ENCODE measurements at places on chromosomes 1 and 21.

GRCh38 chr1:50973875-50974617 lies 4.0 kb downstream of the CDKN2C start:
- no peak for DNase-seq

- DNase-seq = no peak
These were observed 1478.0 kb downstream of the NCAM2 start for GRCh38 chr21:22476214-22476613.

- no peak for DNase-seq
These were observed 31.8 kb downstream of the CLEC20A start for GRCh38 chr1:178465011-178465410.

- no peak for DNase-seq
These were observed 107.8 kb downstream of the DISC1 start for GRCh38 chr1:231734417-231734816.

DNA sequence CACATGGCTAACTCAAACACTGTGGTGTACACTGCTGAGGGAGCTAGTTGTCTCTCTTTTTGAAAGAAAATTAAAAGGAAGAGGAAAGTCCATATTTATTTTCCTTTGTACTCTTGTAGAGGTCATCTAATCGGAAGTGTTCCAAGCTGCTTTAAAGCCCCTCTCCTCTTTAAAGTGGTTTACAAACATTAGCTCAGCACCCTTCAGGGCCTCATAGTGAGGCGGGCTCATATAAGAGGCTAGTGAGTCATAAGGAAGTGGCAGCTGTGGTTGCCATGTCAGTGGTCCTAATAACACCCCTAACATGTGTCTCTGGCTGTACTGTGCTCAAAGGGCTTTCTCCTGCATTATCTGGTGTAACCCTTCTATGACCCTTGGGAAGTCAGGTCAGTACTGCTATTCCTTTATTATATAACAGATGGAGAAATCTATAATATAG lies 104.4 kb upstream of the SERBP1 start:
- no peak for DNase-seq

- no peak for DNase-seq
These were observed 25.5 kb downstream of the GPATCH2 start for GRCh38 chr1:217605390-217605789.

DNA sequence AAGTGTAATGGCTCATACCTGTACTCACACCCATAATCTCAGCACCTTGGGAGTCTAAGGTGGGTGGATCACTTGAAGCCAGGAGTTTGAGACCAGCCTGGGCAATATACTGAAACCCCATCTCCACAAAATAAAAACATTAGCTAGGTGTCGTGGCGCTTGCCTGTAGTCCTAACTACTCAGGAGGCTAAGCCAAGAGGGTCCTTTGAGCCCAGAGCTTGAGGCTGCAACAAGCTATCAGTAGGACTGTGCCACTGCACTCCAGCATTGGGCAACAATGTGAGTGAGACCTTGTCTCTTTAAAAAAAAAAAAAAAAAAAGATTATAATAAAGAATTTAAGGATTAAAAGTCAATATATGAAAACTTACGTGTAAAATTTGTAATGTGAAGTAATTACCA lies 11.7 kb downstream of the BPNT1 start:
- DNase-seq = no peak

- no peak for DNase-seq
These were observed 552 bp upstream of the GPR157 start for GRCh38 chr1:9129266-9130041.

DNA sequence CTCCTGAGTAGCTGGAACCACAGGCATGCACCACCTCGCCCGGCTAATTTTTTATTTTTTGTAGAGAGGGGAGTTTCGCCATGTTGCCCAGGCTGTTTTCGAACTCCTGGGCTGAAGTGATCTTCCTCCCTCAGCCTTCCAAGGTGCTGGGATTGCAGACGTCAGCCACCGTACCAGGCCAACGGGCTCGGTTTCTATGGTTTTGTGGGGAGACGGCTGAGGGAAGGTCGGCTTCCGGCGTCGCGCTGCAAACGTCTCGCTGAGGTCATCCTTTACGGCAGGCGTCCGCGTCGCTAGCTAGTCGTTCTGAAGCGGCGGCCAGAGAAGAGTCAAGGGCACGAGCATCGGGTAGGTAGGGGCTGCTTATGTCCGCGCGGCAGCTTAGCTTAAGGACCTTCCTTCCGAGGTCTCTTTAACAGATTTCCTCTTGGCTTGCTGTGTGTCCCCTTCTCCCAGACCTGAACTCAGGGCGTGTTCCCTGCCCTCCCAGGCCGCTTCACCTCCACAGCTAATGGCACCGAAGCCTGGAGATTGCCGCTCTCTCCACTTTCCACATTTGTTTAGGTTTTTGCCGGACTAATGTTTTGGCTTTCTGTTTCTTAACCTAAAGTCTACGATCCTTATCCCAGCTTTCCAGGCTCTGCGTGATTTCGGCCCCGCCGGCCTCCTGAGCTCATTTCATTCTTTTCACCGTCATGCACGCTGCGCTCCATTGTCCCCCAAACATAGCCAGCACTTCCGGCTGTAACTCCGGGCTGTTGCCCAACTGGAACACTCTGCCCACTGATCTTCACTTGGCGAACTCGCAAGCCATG lies at the start of gene NDUFS5:
Gene NDUFS5 (plus strand): TSS at position 300 of the 815 bp plus-strand sequence. CDS start 2,375 bp downstream, outside the sequence.
- peak; percentile 47 for DNase-seq

DNA sequence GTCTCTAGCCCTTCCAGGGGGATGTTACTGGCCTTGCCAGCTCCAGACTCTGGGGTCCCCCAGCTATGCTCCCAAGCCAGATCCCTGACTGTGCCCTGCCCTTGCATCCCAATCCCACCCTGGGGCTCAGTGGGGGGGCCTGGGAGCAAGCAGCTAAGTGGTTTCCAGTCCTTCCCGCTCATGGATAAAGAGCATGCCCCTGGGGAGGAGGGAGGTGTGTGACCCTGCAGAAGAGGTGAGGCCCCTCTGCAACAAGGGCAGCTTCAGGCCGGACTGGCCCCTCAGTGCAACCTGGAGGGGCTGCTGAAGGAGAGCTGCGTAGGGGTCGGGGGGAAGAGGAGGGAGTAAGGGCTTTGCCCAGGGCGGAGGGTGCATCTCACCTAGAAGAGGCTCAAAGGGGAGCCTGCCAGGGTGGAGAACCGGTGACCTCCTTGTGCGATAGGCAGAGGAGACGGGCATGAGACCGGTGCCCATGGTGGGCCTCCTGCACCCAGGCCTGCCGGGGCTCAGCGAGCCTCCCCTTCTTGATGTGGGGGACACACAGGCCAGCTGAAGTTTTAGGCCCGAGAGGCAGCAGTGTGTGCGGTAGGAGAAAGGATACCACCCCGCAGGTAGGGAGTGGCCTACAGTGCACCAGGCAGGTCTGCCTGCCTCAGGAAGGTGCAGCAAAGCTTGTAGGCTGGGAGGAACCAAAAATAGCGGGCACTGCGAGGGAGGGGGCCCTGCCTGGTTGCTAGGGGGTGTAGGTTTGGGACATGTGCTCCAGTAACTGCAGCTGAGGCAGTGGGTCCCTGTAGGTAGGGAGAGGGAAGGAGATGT lies 3.1 kb downstream of the OBSCN start:
- DNase-seq = no peak

DNA sequence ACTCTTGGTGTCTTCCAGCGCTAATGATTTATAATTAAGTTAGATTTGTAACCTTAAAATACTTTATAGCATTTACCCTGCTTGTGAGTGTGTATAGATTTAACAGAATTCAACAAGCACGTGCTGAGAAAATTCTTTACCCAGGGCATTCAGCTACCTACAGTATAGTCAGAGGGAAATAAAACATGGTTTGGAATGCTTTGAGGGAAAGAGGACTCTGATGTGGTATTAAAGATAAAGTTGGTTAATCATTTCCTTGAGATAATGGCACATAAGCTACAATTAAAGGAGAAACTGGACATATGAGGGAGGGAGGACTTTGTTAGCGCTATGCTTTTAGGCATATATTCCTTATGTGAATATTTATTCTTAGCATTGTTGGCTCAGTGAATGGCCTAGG lies 26.4 kb upstream of the IL12RB2 start:
- DNase-seq = no peak

- DNase-seq = no peak
These were observed 5.0 kb downstream of the WNT3A start for GRCh38 chr1:228011721-228012311.

DNA sequence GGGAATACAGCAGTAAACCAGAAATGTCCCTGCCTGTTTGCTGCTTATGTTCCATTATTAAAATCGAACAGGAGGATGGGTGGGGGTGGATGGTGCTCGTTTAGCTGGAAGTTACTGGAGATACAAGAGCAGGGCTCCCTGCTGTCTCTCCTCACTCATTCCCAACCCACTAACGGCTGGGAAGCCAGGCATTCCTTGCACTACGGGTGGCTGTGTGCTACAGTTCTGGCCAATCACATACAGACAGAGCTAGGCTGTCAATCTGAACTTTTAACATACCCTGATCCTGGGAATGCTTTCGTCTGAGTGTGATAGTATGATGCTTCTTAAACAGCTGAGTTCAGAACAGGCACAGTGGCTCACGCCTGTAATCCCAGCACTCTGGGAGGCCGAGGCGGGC lies 7.0 kb downstream of the SIPA1L2 start:
- DNase-seq = no peak
